ENCODE measurements at places on chromosomes 7 and 10. TPM values are rescaled to one million over a fixed set of nuclear protein-coding genes. Genes with fewer than 3 reads are reported as not detected.

Gene EVX1
- not detected for total RNA-seq

Gene PTPN20
- 0.27 TPM for total RNA-seq

Gene STK32C
- 6.7 TPM for total RNA-seq

Gene HKDC1
- 0.16 TPM for total RNA-seq

Gene PDK4
- 0.72 TPM for total RNA-seq

Gene CCL24
- not detected for total RNA-seq

Gene TMEM130
- 0.57 TPM for total RNA-seq

Gene UNC5B
- 20.6 TPM for total RNA-seq

Gene STEAP1B
- total RNA-seq: 38.6 TPM

Gene DNAH11
- 2.7 TPM for total RNA-seq

Gene TMEM213
- 0.33 TPM for total RNA-seq

Gene SPAM1
- not detected for total RNA-seq

Gene TMEM270
- total RNA-seq: not detected

Gene CPVL
- total RNA-seq: 3.2 TPM

Gene CPXM2
- 64.0 TPM for total RNA-seq

Gene PNLIPRP1
- not detected for total RNA-seq

Gene LAMB1
- total RNA-seq: 332 TPM

Gene CDHR3
- 19.6 TPM for total RNA-seq

Gene TSC22D4
- 25.6 TPM for total RNA-seq

Gene TMEM196
- not detected for total RNA-seq

Gene ACHE
- 0.16 TPM for total RNA-seq

Gene HTR5A
- total RNA-seq: not detected

Gene COL13A1
- 6.0 TPM for total RNA-seq

Gene HDAC9
- 40.6 TPM for total RNA-seq

Gene HOXA11
- not detected for total RNA-seq

Gene MRPS16
- 45.4 TPM for total RNA-seq

Gene HERC4
- 49.7 TPM for total RNA-seq

Gene PAX2
- not detected for total RNA-seq

Gene ADARB2
- not detected for total RNA-seq

Gene CDCA7L
- 116 TPM for total RNA-seq

Gene ETV1
- total RNA-seq: 75.7 TPM

Gene BRI3
- 22.5 TPM for total RNA-seq

Gene MSS51
- 2.5 TPM for total RNA-seq

Gene WNT8B
- total RNA-seq: not detected

Gene TFPI2
- 97.3 TPM for total RNA-seq

Gene CYP2C9
- not detected for total RNA-seq
